ENCODE measurements at places on chromosomes 1 and 21.

DNA sequence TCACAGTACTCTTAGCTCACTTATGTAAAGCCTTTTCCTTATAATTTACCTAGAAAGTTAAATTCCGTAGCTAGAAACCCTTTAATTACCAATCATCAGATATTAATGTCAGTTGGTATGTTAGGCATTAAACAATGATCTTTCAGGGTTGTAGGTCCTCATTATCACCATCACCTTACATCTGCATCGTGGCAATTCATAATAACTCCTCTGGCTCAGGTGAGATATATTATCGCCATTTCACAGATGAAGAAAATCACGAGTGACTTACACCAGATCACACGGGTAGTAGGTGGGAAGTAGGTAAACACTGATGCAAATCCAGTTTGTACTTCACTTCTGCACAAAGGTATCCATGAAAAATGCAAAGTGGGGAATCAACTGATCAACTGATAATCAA, 639 bp downstream of the NUP133 start:
- H3K4me3 ChIP-seq = peak overlapping the region; percentile 92
- peak overlapping the region; percentile 99 for H3K27ac ChIP-seq
- DNase-seq = no peak
- peaks cover 12% of the 10 kb centered on the region for H3K36me3 ChIP-seq

- DNase-seq = no peak
- H3K27ac ChIP-seq = no peak overlapping the region
- no peaks in the 10 kb centered on the region for H3K27me3 ChIP-seq
These were observed 27.1 kb downstream of the SLC30A1 start for GRCh38 chr1:211551638-211552460.

DNA sequence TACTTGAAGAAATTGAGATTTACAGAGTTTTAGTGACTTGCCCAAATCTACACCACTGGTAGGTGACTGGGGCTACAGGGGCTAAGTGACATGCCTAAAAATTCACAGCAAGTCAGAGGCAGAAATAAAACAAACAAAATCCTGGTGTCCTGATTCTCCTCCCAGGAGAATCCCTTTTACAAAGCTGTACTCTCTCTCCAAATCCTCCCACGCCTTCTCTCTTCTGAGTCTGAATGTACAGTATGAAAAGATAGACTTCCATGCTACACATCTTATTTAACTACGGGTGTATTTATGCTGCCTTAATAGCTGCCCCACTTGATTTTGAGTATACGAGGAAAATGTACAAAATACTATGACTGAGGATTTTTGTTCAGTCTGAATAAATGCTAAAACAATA, 65.4 kb downstream of the SGIP1 start:
- no peak overlapping the region for H3K4me3 ChIP-seq
- no peaks in the 10 kb centered on the region for H3K36me3 ChIP-seq
- H3K4me1 ChIP-seq = no peaks in the 10 kb centered on the region
- peaks cover 2% of the 10 kb centered on the region for H3K27me3 ChIP-seq
- H3K27ac ChIP-seq = no peak overlapping the region

GRCh38 chr1:88237058-88237457, 447.0 kb upstream of the PKN2 start:
- H3K27me3 ChIP-seq = peaks cover 5% of the 10 kb centered on the region
- no peaks in the 10 kb centered on the region for H3K36me3 ChIP-seq

GRCh38 chr21:29326914-29327554, 28.3 kb downstream of the BACH1 start:
- no peak overlapping the region for H3K4me3 ChIP-seq
- H3K27me3 ChIP-seq = no peaks in the 10 kb centered on the region
- no peaks in the 10 kb centered on the region for H3K4me1 ChIP-seq
- no peak overlapping the region for H3K27ac ChIP-seq
- no peak for DNase-seq

GRCh38 chr21:28247454-28248020, 745.1 kb downstream of the LTN1 start:
- H3K36me3 ChIP-seq = no peaks in the 10 kb centered on the region
- no peak overlapping the region for H3K4me3 ChIP-seq
- DNase-seq = no peak
- no peaks in the 10 kb centered on the region for H3K27me3 ChIP-seq

DNA sequence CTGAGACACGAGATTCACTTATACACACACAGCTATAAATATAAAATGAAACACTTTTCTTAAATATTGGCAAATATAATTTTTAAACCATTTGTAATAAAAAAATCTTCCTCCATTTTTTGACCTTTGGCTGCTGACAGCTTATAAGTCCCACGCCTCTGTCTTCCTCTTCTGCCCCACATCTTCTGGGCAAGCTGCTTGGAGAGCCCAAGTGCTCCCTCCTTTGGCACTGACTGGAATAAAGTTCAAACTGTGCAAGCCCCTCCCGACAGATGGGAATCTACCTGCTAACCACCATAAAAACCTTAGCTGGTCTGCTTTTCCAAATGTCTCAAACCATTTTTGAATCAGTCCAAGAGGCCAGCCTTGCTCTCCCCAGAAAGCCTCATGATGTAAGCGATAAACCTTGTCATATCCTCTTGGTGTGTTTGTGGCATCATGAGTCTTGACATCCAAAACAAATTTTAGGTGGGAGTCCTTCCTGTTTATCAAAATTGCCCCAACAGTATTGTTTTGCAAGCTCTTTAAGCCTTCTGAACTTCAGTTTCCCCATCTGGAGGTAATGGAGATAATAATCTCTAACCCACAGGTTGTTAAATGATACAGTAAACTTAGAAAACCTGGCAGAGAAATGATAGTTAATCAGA, 99.8 kb downstream of the SNX7 start:
- no peaks in the 10 kb centered on the region for H3K36me3 ChIP-seq
- H3K4me3 ChIP-seq = no peak overlapping the region
- H3K4me1 ChIP-seq = peaks cover 3% of the 10 kb centered on the region
- DNase-seq = no peak

DNA sequence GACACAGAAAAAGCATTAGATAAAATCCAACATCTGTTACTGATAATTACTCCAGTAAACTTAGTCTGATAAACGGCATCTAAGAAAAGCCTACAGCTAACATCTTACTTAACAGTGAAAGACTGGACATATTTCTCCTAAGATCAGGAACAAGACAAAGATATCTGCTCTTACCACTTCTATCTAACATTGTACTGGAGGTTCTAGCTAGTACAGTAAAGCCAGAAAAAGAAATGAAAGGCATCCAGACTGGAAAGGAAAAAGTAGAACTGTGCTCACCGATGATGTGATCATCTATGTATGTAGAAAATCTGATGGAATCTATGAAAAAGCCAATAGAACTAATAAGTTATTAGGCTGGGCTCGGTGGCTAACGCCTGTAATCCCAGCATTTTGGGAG, 21.7 kb downstream of the NEXN start:
- H3K4me1 ChIP-seq = no peaks in the 10 kb centered on the region
- no peak overlapping the region for H3K4me3 ChIP-seq
- no peaks in the 10 kb centered on the region for H3K27me3 ChIP-seq
- no peak for DNase-seq
- H3K36me3 ChIP-seq = no peaks in the 10 kb centered on the region
- no peak overlapping the region for H3K27ac ChIP-seq

DNA sequence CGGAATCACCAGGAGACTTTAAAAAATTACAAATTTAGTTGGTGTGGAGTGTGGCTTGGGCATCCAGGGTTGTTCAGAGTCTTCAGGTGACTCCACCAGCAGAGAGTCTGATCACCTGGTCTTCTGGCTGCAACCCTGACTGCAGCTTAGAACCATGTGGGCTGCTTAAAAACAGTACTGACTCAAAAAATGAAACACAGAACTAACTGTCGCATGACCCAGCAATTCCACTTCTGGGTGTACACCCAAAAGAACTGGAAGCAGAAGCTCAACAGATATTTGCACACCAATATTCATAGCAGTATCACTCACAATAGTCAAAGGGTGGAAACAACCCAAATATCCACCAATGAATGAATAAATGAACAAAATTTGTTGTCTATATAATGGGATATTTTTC, 17.3 kb downstream of the TLR5 start:
- H3K4me3 ChIP-seq = no peak overlapping the region
- no peak for DNase-seq
- H3K36me3 ChIP-seq = no peaks in the 10 kb centered on the region
- peaks cover 4% of the 10 kb centered on the region for H3K27me3 ChIP-seq
- no peak overlapping the region for H3K27ac ChIP-seq
- H3K4me1 ChIP-seq = peaks cover 16% of the 10 kb centered on the region

DNA sequence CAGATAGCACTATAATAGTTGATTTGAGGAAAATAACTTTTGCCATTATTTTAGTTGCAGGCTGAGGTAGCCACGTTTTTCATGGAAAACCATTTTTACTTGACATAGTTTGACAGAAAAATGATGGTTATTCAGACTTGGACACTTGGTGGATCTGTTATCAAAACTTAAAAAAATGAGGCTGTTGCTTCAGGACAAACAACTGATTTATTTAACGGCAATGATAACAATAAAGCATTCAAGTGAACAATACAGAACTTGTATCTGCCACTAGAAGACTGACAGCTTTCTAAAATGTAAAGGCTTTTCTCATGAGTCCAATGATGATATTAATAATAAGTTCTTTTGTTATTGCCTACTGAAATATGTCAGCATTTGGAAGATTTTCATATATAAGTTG, 322.9 kb downstream of the BRINP3 start:
- H3K27me3 ChIP-seq = no peaks in the 10 kb centered on the region
- no peaks in the 10 kb centered on the region for H3K4me1 ChIP-seq
- H3K27ac ChIP-seq = no peak overlapping the region
- no peaks in the 10 kb centered on the region for H3K36me3 ChIP-seq
- no peak for DNase-seq

DNA sequence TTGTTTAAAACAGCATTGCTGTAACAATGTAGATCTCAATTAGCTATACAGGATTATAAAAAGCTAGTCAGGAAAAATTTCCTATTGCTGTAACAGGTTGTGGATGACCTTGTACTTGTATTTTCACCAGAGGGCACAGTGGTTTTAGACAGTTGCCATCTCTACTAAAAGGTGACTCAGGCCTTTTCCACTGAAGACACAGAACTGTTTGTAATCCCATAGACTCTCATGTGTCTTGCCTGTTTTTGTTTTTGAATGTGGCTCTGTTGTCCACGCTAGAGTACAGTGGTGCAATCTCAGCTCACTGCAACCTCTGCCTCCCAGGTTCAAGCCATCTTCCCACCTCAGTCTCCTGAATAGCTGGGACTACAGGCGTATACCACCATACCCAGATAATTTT, 5.9 kb downstream of the MTFR1L start:
- H3K4me1 ChIP-seq = peaks cover 16% of the 10 kb centered on the region
- peaks cover 39% of the 10 kb centered on the region for H3K36me3 ChIP-seq
- DNase-seq = no peak
- no peak overlapping the region for H3K27ac ChIP-seq

- no peaks in the 10 kb centered on the region for H3K27me3 ChIP-seq
- DNase-seq = no peak
- H3K4me3 ChIP-seq = no peak overlapping the region
- no peaks in the 10 kb centered on the region for H3K36me3 ChIP-seq
- peak overlapping the region; percentile 57 for H3K27ac ChIP-seq
These were observed 19.7 kb upstream of the DYNLT5 start for GRCh38 chr1:66732407-66733166.

DNA sequence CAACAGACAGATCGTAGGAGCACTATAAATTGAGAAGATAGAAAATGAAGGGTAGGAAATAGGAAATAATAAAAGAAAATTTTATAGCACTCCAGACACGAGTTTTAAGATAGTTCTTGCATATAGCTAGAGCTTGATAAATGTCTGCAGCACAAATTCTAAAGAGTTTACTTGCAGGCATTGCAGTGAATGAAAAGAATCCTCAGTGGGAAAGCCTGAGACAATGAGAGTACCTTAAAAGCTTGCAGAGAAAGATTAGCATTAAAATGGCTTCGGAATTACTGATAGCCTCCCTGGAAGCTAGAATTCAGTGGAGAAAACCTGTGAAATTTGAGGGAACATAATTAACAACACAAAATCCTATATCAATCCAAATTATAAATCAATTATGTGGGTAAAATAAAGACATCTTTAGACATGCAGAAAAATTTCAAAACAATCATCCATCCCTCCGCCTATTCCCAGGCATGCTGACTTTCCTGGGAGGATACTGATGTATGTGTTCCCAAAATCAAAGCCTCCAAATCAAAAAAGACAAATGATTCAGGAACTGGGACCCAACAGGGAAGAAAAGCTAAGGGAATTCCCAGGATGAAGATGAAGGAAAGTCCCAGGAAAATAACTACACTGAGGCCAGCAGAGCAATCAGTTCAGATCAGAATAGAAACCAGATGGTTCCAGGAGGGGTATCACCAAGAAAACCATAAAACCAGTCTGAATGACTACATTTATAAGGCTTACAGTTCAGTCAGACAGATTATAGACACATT, 305.9 kb upstream of the USP25 start:
- H3K4me3 ChIP-seq = no peak overlapping the region
- H3K4me1 ChIP-seq = peaks cover 7% of the 10 kb centered on the region
- H3K36me3 ChIP-seq = no peaks in the 10 kb centered on the region
- no peaks in the 10 kb centered on the region for H3K27me3 ChIP-seq
- no peak overlapping the region for H3K27ac ChIP-seq
- no peak for DNase-seq

GRCh38 chr1:13763991-13764390, 64.0 kb downstream of the PRDM2 start:
- H3K36me3 ChIP-seq = peaks cover 15% of the 10 kb centered on the region
- H3K27me3 ChIP-seq = no peaks in the 10 kb centered on the region
- no peak for DNase-seq
- no peak overlapping the region for H3K27ac ChIP-seq

GRCh38 chr1:37631036-37631435, 3.7 kb downstream of the RSPO1 start:
- peaks cover 6% of the 10 kb centered on the region for H3K4me1 ChIP-seq
- H3K36me3 ChIP-seq = no peaks in the 10 kb centered on the region
- no peak overlapping the region for H3K27ac ChIP-seq
- DNase-seq = no peak
- peaks cover 83% of the 10 kb centered on the region for H3K27me3 ChIP-seq

DNA sequence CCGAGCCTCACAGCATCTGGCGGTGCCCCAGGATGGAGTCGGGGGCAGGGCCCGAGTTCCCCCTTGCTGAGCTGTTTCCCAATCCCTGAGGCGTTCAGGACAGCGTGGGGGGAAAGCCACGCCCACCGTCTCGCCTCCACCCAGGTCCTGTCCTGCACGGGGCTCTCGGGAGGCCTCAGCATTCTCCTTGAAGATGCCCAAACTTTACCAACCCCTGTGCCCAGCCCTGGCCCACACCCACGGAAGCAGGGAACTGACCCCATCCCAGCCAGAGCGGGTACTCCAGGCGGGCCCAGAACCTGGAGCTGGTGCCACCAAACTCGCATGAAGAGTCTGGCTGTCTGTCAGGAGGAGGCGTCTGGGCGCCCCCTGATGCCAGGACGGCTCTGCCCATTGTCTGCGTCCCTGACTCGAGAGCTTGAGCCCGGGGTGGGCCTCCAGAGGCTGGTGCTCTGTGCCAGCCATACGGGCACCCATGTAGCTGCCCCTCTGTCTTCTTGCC, 35.3 kb upstream of the POFUT2 start:
- no peaks in the 10 kb centered on the region for H3K36me3 ChIP-seq
- no peak for DNase-seq
- H3K4me3 ChIP-seq = no peak overlapping the region
- H3K27ac ChIP-seq = no peak overlapping the region
- H3K27me3 ChIP-seq = no peaks in the 10 kb centered on the region
- peaks cover 12% of the 10 kb centered on the region for H3K4me1 ChIP-seq

Data from activated CD4-positive, alpha-beta T cell treated with anti-CD3 and anti-CD28 coated beads, Interleukin-2, amount 10 ng/mL, durations not matched to agents 7 days and 5 days (primary cell).